ENCODE measurements at places on chromosomes 3 and 15.

DNA sequence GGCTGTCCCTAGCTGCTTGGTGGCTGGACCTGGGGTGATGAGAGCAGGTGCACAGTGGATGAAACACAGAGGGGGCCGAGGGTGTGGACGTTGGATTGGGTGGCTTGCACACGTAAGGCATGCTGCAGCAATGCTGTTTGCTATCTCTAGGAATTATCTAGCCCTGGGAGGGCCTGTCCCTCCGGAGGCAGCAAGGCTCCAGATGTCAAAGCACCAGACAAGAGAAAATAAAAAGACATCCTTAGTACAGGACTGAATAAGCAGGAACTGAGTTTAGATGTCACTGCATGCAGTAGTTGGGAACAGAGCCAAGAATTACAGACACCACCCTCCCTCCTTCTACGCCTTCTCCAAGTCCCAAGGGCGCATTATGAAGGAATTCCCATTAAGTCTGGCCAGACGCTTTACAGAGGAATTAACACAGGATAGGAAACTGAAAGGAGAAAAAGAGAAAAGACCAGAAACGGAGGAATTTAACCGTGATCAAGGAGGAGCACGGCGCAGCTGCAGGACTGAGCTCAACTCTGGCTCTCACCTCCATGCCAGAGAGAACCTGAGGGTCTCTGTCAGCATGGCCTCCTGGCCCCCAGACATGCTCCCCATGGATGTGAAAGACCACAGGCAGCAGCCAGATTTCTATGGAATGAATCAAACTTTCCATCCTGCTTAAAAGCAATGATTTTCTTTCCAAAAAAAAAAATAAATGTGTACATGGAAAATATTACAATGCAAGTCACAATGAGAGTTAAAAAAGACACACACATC, 13.8 kb downstream of the ATP10A start:
- DNase-seq: no peak

DNA sequence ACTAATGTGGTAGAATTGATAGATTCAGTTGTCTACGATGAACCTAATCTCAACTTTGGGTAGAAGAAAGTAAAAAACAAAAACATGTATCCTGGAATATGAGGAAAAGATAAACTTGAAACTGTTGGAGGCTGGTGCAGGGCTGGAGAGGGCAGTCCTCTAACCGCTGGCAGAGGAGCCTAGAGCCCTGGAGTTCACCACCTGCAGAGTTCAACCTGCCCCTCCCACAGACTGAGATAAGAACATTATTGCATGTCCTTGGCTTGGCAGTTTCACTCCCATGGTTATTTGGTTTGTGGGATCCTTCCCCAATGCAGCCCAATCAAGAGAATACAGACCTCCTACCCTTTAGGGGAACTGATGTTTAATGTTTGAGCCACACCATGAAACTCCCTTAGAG, 53.2 kb upstream of the GATM start:
- no peak for DNase-seq

- DNase-seq: no peak
Observed at GRCh38 chr3:184908859-184909258, 96.9 kb downstream of the VPS8 start.

- DNase-seq: no peak
Observed at GRCh38 chr15:66399276-66399675, 12.6 kb downstream of the MAP2K1 start.

- no peak for DNase-seq
Observed at GRCh38 chr3:139299261-139300132, 44.3 kb upstream of the MRPS22 start.

- no peak for DNase-seq
Observed at GRCh38 chr15:37046876-37047614, 53.3 kb downstream of the MEIS2 start.

GRCh38 chr3:125129512-125129997, 73.8 kb upstream of the HEG1 start:
- DNase-seq: no peak

DNA sequence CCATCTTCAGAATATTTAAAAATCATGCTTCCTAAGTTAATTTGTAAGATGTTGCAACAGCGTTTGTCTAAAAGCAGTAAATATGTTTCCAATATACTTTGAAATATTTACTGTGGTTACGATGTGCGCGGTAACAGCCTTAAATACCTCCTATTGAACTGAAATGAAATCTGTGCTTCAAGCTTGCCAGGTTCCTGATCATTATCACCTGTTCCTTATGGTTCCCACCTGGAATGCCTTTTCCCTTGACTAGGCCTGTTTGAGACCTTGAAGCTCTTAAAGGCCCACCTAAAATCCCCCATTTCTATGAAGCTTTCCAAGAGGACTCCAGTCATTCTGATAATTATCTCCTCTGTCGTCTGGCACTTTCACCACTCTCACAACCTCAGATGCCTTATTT, 146.7 kb downstream of the NAALADL2 start:
- no peak for DNase-seq

- DNase-seq: no peak
Observed at GRCh38 chr3:136535906-136536305, 216.3 kb downstream of the STAG1 start.
